ENCODE measurements at places on chromosomes 5 and 9. TPM values are rescaled to one million over a fixed set of nuclear protein-coding genes. Genes with fewer than 3 reads are reported as not detected.

DNA sequence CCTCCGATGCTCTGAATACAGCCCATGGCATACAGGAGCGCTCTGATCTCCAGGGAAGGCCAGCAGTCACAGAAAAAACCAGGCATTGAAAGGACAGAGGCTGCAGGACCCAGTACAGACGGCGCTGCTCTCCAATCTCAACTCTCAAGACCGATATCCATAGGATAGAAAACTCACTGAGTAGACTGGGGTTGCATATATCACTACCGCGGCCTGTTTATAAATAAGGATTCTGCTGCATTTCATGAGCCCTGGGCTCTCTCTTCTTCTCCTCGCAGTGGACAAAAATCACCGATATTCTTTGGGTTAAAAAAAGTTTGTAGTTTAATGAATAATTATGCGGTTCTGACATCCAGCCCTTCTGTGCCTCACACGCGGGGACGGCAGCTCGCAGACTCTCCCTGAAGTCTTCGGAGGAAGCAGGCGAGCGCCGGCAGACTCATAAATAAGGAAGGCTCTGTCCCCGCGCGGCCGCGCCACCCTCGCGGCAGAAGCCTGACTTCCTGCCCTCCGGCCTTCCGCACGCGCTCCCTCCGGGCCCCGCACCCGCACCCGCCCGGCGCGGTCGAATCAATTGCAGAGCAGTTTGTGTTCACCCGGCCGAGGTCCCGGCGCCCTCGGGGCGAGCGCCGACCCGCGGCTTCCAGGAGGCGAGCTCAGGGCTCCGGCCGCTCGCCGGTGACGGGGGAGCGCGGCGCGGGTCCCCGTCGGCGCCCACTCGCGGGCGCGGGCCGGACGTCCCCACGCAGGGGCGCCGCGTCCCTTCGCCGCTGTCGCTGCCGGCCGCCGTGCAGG, at the start of gene FAM78A:
TSS of gene FAM78A (minus strand) at position 417 of the 795 bp plus-strand sequence. CDS start at position 86, 331 bp downstream.
- peak; percentile 81 for DNase-seq
- no peaks in the 10 kb centered on the region for H3K4me1 ChIP-seq
- peaks cover 24% of the 10 kb centered on the region for H3K27me3 ChIP-seq

DNA sequence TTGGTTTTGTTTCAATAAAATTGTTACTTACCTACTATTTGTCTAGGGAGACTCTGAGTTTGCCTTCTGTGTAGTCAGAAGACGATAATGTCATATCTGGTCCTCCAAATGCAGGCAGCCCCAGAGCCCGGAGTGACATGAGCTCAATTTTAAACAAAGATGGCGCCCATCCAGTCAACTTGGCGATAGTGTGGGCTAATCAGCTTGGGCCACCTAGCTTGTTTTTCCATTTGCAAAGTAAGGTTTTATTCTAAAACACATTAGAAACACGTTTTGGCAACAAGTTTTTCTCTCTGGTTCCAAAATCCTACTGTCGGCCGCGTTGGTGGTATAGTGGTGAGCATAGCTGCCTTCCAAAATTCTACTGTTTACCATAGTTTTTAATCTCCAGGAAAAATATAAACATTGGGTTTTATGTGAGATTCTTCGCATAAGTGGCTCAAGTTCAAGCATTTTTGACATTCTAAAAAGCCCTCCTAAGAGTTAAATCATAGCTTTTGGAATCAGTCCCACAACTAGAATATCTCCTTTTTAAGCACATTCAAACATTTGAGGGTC, 13.2 kb downstream of the TSC1 start:
- H3K36me3 ChIP-seq, result peaks cover 54% of the 10 kb centered on the region
- H3K27me3 ChIP-seq, result no peaks in the 10 kb centered on the region
- H3K4me3 ChIP-seq, result no peak overlapping the region
- no peak overlapping the region for H3K27ac ChIP-seq

GRCh38 chr5:88145611-88146467, 122.8 kb downstream of the TMEM161B start:
- H3K4me1 ChIP-seq, result no peaks in the 10 kb centered on the region
- no peaks in the 10 kb centered on the region for H3K36me3 ChIP-seq
- peaks cover 82% of the 10 kb centered on the region for H3K27me3 ChIP-seq

The SPAG8 gene
- 1.7 TPM for total RNA-seq

DNA sequence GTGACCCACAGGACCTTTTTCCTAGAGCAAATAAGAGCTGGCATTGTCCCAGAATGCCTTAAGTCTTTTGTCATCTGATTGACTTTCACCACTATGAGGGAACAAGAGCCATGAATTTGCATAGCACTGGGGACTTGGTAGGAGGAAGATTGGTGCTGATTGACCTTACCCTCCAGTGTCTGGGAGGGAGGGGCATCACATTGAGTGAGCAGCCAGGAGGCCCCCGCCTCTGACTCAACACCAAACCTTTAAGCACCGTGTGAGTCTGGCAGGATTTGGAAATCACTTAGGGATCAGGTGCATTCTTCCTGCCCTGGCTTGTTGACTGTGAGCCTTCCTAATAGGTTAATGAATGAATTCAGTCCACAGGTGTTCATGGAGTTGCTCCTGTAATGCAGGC, 40.7 kb downstream of the WNK2 start:
- peak; percentile 75 for DNase-seq
- peaks cover 10% of the 10 kb centered on the region for H3K4me1 ChIP-seq
- H3K4me3 ChIP-seq, result no peak overlapping the region
- no peaks in the 10 kb centered on the region for H3K27me3 ChIP-seq

DNA sequence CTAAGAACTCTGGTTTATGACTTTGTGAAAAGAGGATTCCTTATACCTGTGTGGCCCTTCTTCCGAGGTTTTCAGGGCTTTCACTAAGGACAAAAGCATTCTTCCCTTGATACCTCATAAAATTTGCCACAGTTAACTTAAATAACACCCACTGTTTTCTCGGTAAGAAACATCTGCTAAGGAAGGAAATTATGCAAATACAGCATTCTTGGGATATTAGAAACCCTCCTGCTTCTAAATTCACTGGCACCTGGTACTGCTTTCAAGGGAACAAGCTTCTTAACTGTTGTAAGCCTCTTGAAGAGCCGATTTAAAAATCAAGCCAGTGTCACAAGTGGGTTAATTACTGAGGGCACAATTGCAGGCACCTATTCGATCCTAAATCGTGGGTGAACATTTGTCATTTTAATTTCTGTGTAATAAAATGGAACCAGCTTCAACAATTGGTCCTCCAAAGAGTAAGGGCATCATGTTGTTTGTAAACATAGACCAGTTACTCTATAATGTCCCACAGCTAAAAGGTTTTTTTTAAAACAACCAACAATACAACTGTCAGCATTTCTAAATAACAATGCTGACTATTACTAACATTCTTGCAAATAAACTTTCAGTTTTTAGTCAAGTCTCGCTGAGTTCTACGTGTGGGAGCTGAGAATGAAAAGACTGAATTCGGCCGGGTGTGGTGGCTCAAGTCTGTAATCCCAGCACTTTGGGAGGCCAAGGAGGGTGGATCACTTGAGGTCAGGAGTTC, 26.6 kb downstream of the AK3 start:
- peaks cover 80% of the 10 kb centered on the region for H3K36me3 ChIP-seq
- H3K27me3 ChIP-seq, result no peaks in the 10 kb centered on the region
- H3K27ac ChIP-seq, result no peak overlapping the region
- no peaks in the 10 kb centered on the region for H3K4me1 ChIP-seq
- DNase-seq, result no peak

DNA sequence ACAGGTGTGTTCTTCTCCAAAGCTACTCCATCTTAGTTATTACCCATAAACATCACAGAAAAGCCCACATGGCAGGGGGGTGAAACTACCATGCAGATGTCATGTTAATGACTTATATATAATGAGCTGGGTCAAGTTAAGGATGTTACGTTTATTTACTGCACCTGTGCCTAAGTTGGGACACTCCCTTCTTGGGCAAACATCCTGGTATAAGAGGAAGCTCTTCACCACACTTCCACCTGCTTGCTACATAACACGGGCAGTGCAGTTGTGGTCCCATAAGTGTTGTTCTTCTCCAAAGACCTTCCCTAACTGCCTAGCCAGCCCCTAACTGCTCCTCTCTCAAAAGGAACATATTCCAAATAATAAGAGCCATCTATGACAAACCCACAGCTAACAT, 9.3 kb upstream of the ZCCHC9 start:
- no peak for DNase-seq
- no peaks in the 10 kb centered on the region for H3K27me3 ChIP-seq
- peak overlapping the region; percentile 20 for H3K4me3 ChIP-seq
- peaks cover 10% of the 10 kb centered on the region for H3K36me3 ChIP-seq

DNA sequence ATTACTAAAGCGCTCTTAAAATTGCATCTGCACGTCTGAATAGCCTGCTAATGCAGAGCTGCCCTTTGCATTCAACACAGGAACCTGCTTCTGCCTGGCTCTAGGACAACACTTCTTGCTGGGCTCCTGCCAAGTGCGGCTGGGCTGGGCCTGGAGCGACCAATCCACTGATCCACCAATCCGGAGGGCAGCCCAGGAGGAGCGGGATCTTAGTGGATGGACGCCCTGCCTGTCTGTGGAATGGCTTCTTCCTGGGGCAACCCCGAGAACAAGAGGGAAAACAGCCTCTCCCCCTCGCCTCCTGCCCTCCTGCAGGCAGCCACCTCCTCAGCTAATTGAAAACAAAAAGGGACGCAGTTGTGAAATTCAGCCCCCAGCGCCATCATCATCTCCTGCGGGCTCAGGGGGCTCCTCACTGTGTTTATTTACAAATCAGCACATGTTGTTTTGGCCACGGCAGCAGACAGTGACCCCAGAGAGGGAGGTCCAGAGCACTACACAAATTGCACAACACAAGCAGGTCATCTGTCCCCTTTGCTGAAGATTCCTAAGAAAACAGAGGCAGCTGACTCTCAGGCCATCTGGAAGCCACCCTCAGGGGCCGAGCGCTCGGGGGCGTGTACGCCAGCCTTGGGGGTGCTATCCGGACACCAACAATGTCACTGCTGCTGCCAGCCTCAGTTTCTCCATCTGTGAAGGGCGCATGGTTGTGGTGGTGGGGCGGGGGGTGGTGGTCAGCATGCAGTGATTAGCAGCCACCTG, 57.3 kb downstream of the GADD45G start:
- peak; percentile 99 for DNase-seq
- H3K4me1 ChIP-seq, result peaks cover 13% of the 10 kb centered on the region
- no peaks in the 10 kb centered on the region for H3K27me3 ChIP-seq
- H3K4me3 ChIP-seq, result no peak overlapping the region
- no peaks in the 10 kb centered on the region for H3K36me3 ChIP-seq

GRCh38 chr9:113577525-113578261, 114.2 kb downstream of the RGS3 start:
- H3K4me1 ChIP-seq, result peaks cover 8% of the 10 kb centered on the region
- H3K27ac ChIP-seq, result no peak overlapping the region
- no peaks in the 10 kb centered on the region for H3K27me3 ChIP-seq
- no peak for DNase-seq

DNA sequence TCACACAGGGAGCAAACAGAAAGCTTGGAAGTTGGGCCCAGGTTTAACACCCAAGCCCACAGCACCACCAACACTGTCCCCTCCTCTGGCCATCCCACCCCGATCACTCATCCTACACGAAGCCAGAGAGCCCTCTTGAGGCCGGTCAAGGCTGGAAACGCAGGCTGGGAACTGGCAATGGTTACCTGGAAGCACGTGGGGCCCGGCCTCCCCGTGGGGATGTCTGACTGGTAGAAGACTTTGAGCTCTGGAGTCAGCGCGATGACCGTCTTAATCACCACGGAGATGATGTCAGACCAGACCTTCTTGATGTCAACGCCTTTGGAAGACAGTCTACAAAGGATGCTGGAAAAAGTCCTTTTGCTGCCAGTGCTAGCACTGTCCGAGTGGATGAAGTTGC, 104.1 kb downstream of the TTLL11 start:
- no peak overlapping the region for H3K27ac ChIP-seq
- H3K36me3 ChIP-seq, result no peaks in the 10 kb centered on the region
- peaks cover 26% of the 10 kb centered on the region for H3K27me3 ChIP-seq
- peak; percentile 93 for DNase-seq

GRCh38 chr5:87909382-87909781, 359.3 kb downstream of the TMEM161B start:
- H3K4me3 ChIP-seq, result no peak overlapping the region
- DNase-seq, result no peak
- no peaks in the 10 kb centered on the region for H3K27me3 ChIP-seq
- no peaks in the 10 kb centered on the region for H3K36me3 ChIP-seq

The RNF130 gene
- total RNA-seq, result 68.7 TPM

The KIF27 gene
- 9.4 TPM for total RNA-seq

DNA sequence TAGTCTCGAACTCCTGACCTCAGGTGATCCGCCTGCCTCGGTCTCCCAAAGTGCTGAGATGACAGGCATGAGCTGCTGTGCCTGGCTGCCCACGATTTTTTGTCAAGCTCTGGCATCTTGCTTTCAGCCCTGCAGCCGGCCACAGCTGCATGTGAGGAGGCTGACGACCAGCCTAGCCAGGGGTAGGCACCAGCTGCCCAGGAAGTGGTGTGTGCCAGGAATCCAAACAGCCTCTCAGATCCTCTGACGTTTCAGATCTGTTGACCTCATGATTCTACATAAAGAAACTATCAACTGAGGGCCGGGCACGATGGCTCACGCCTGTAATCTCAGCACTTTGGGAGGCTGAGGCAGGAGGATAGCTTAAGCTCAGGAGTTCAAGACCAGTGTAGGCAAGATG, 19.0 kb downstream of the DYNC2I2 start:
- H3K4me3 ChIP-seq, result no peak overlapping the region
- H3K36me3 ChIP-seq, result peaks cover 34% of the 10 kb centered on the region
- peaks cover 6% of the 10 kb centered on the region for H3K4me1 ChIP-seq
- no peak overlapping the region for H3K27ac ChIP-seq
- no peak for DNase-seq

GRCh38 chr5:127006744-127007143, 23.6 kb downstream of the MARCHF3 start:
- H3K36me3 ChIP-seq, result no peaks in the 10 kb centered on the region
- H3K27ac ChIP-seq, result no peak overlapping the region
- H3K4me3 ChIP-seq, result no peak overlapping the region
- DNase-seq, result no peak
- H3K27me3 ChIP-seq, result no peaks in the 10 kb centered on the region
- H3K4me1 ChIP-seq, result peaks cover 3% of the 10 kb centered on the region

DNA sequence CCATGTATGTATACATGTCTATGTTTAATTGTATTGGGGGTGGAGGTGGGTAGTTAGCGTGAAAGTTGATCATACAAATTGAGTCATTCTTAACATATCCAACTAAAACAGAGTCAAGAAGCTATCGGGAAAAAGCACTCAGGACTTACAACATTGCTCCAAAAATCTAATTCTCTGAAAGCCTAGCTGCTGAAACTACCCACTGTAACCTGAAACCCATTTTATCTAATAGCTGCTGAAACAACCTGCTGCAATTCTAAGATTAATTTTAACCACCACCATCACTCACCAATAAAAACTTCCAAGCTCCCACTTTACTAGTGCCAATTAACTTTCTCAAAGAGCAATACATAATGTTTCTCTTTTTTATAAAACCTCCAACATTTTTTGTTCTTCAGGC, 32.2 kb downstream of the KCNV2 start:
- peaks cover 16% of the 10 kb centered on the region for H3K4me1 ChIP-seq
- no peaks in the 10 kb centered on the region for H3K27me3 ChIP-seq
- peak overlapping the region; percentile 66 for H3K4me3 ChIP-seq
- H3K36me3 ChIP-seq, result peaks cover 38% of the 10 kb centered on the region

The ADAMTSL1 gene
- 0.19 TPM for total RNA-seq
